ENCODE measurements at places on chromosomes 1 and 21.
A peak's percentile ranks its signal among the peaks of the same experiment; 100 is the strongest.

DNA sequence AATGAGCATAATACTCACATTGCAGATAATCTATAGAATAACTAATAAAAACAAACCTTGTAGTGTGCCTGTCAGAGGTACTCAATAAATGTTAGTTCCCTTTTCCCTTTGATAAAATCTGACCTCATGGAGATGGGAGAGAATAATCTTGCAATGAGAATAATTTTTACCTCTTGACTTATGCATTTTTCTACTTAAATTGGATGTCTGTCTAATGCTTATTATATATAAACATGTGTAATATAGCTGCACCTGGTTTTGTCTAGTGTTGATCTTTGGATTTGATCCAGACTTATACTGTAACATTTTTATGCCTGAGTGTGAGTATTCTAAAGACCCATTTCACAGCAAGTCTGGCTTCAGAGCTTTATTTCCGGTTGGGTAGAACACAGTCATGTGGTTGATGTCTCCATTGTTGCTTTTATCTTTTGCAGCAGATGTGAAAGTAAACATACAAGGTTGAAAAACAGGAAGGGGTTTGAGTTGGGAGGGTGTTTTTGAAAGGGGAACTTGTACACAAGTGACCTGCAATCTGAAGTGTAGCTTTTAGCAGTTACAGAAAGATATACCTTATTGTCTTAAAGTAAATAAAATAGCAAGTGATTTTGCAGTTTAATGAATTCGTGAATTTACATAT, 12.4 kb downstream of the EPB41 start:
- DNase-seq, result peak; percentile 11

DNA sequence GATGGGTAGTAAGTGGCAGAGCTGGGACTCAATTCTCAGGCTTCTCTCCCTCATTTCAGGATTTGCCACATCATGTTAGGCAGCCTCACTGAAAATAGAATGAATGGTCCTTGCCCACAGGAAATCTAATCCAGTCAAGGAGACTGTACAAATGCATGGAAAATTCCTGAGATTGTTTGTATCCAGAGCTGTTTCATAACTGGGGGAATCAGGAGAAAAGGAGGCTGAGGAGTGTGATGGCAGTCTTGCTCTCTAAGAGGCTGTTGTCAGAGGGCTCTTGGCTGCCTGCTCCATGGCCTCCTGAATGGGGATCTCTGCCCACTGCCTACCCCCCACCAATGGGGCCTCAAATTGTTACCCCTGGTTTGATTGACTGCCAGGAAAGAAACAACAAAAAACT, 141.9 kb upstream of the TNR start:
- peak; percentile 55 for DNase-seq

- DNase-seq, result no peak
These were observed 17.1 kb upstream of the MPZL1 start for GRCh38 chr1:167704715-167705114.

- DNase-seq, result no peak
These were observed 13.9 kb downstream of the HYI start for GRCh38 chr1:43439781-43440180.

DNA sequence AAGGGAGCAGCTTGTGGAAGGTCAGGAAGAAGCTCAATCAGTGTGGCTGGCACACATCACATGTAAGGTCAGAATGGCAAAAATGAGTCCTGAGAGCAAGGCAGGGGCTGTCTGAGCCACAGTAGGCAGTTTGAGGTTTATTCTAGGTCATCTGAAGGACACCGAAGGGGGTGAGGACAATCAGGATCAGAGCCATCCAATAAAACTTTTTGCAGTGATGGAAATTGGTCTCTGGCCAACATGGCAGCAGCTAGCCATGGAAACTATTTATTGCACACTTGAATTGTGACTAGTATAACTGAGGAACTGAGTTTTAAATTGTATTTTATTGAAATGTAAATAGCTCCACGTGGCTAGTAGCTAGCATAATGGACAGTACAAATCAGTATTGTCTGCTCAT, 97.0 kb upstream of the CACNA1E start:
- DNase-seq, result no peak

DNA sequence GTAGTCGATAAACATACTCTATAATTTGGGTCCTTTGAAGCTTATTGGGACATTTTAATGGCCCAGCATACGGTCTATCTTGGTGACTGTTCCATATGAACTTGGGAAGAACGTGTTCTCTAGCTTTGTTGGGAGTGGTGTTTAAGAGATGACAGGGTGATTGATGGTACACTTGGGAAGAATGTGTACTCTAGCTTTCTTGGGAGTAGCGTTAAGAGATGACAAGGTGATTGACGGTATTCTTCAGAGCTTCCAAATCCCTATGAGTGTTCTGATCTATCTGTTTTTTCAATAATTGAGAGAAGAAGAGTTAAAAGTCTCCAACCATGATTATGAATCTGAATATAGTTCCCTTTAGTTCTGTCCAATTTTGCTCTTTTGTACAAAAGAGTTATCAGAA, 9.4 kb downstream of the NPHP4 start:
- DNase-seq, result peak; percentile 45

GRCh38 chr1:114757455-114758255, at the start of gene CSDE1:
TSS of gene CSDE1 (minus strand) at chr1:114757984. CDS start at chr1:114739890, 18,094 bp downstream.
- DNase-seq, result peak; percentile 99

DNA sequence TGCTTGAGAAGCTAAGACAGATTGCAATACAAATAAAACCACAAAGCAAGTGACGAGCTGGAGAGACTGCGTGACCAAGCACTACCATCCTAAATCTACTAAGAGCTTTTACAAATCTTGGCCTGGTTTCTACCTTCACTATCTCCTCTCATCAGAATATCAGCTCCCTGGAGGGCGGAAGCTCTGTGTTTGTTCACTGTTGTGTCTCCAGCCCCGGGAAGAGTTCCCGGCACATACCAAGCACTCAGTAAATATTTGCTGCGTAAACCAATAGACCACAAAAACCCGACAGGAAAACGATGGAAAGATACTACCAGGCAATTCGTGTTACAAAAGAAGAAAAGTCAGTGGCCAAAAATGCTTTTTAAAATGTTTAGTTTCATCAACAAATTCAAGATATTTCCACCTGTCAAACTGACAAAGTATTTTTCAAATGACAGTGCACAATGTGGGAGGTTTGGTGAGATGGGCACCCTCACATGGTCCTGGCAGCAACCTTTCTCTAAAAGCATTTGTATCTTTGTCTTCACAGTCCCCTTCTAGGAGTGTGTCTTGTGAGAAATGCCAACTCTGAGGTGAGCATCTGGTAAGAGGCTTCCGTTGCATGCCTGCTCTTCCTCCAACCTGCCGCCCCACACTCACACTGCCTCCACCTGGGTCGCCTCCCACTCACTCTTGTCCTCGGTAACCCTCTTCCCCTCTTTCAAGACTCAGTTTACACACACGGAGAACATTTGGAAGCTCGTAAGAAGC, 34.7 kb downstream of the SLC1A7 start:
- DNase-seq, result peak; percentile 92

Measured in fibroblast of skin of scalp (primary cell).